ENCODE measurements at places on chromosomes 5 and 9.

- no peak for DNase-seq
These were observed 26.1 kb upstream of the CSF1R start for GRCh38 chr5:150112201-150113046.

DNA sequence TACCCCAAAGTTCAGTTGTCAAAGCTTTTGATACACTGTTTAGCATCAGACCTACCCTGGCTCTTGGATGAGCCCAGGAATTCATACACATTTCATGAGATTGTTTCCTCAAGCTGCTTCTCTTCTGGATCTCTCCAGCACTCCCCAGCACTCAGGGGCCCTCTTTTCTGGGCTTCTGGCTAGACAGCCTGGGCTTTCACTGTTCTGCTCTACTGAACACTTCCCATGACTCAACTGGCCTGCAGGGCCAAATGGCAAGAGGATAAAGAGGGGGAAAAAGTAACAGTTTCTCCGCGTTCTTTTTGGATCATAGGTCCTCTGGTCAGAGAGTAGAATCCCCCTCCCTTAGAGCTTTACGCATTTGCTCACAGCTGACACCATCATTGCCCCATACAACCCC is 20.9 kb upstream of the LURAP1L start:
- no peak for DNase-seq

DNA sequence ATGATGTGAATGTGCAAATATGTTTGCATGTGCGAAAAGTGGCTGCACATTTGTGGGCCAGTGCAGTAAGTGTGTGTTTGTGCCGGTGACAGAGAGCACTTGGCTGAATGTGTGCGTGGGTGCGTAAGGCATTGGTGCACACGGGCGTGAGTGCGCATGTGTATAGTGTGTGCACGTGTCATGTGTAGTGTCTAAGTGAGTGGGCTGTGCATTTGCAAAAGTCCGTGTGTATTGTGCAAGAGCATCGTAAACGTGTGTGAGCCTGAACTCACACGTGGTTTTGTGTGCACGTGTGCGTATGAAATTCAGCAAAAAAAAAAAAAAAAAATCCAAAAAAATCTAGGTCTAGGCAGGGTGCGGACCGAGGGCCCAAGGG is 6.5 kb upstream of the EBF1 start:
- no peak for DNase-seq

- no peak for DNase-seq
These were observed 33.8 kb downstream of the CAPSL start for GRCh38 chr5:35904443-35905132.

DNA sequence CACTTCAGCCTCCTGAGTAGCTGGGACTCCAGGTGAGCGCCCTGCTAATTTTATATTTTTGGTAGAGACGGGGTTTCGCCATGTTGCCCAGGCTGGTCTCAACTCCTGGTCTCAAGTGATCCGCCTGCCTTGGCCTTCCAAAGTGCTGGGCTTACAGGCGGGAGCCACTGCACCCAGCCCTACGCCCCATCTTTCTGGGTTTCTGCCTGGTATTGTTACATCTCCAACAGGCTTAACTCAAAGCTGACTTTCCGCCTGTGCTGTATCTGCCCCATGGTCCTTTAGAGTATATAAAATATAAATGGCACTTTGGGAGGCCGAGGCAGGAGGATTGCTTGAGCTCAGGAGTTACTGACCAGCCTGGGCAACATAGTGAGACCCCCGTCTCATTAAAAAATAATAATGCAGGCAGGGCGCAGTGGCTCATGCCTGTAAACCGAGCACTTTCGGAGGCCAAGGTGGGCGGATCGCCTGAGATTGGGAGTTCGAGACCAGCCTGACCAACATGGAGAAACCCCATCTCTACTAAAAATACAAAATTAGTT is 36.5 kb upstream of the GLDC start:
- DNase-seq, result peak; percentile 50

GRCh38 chr5:90015584-90016018 is 394.0 kb downstream of the CETN3 start:
- no peak for DNase-seq

- DNase-seq, result no peak
These were observed 823.2 kb downstream of the TLE1 start for GRCh38 chr9:80866121-80866520.

- no peak for DNase-seq
These were observed 17.1 kb downstream of the FCN2 start for GRCh38 chr9:134897584-134898170.

DNA sequence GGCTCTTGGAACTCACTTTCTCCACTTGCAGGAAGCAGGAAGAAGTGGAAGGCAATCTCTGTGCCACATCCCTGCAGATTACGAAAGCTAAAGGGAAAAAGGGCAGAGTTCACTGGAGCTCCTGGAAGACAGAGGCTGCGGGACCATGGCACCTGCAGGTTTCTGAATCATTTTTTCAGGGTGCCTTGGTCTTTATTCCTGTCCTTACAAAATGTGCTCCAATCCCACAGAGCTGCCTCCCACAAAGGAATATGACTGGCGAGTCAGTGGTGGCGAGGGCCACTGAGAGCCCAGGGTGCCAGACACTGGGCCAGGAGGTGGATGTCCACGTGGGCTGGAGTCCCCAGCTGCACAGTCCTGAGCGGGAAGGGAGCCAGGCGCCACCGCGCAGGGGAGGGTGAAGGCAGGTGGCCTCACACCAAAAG is 183.0 kb downstream of the FANCC start:
- no peak for DNase-seq

GRCh38 chr5:132961887-132962286 is 1.5 kb downstream of the AFF4 start:
- no peak for DNase-seq

- no peak for DNase-seq
These were observed 18.0 kb downstream of the DNLZ start for GRCh38 chr9:136345281-136346156.

- DNase-seq, result no peak
These were observed 408.9 kb upstream of the SMARCA2 start for GRCh38 chr9:1606253-1606652.

DNA sequence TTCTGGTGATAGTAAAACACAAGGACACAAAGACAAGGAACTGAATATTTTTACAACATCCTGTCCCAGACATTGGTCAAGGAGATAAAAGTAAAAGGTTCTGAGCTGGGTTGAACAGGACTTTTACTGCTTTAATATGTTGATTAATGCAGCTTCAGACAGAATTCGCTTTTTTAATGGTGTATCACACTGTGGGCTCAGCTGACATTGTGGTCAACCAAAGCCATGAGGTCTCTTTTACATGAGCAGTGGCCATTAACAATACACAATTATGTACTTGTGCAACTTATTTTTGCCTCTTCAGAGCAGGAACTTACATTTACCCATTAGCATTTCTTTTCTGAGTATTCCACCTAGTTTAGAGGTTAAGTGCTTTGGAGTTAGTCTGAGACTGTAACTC is 22.8 kb upstream of the ERBIN start:
- DNase-seq, result no peak

DNA sequence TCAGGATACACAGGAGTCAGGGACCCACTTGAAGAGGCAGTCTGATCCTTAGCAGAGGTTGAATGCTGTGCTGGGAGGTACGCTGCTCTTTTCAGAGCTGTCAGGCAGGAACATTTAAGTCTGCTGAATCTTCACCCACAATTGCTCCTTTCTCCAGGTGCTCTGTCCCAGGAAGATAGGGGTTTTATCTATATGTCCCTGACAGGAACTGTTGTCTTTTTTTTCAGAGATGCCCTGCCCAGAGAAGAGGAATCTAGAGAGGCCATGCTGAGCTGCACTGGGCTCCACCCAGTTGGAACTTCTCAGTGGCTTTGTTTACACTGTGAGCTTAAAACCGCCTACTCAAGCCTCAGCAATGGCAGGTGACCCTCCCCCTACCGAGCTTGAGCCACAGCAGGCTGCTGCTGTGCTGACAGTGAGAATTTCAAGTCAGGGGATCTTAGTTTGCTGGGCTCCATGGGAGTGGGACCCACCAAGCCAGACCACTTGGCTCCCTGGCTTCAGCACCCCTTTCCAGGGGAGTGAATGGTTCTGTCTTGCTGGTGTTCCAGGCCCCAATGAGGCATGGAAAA is 169.0 kb downstream of the FBXL17 start:
- no peak for DNase-seq

DNA sequence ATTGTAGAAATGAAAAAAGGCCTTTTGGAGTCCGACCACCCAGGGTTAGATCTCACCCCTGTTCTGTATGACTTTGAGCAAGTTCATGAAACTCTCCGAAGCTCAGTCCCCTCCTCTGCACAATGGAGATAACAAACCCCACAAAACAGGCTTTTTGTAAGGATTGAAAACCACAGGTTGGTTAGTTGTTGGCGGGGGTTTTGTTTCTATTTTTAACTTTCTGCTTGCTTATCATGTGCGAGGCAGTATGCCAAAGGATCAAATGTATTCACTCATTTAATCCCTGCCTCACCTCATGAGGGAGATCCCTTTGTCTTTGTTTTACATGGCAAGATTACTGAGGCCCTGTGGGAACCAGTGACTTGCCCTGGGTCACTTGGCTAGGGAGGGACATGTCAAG is 539.1 kb downstream of the CDK5RAP2 start:
- no peak for DNase-seq

GRCh38 chr9:4796988-4797853 is 4.5 kb downstream of the RCL1 start:
- DNase-seq, result peak; percentile 6

GRCh38 chr9:20684875-20685696 is 1.0 kb downstream of the FOCAD start:
- no peak for DNase-seq

DNA sequence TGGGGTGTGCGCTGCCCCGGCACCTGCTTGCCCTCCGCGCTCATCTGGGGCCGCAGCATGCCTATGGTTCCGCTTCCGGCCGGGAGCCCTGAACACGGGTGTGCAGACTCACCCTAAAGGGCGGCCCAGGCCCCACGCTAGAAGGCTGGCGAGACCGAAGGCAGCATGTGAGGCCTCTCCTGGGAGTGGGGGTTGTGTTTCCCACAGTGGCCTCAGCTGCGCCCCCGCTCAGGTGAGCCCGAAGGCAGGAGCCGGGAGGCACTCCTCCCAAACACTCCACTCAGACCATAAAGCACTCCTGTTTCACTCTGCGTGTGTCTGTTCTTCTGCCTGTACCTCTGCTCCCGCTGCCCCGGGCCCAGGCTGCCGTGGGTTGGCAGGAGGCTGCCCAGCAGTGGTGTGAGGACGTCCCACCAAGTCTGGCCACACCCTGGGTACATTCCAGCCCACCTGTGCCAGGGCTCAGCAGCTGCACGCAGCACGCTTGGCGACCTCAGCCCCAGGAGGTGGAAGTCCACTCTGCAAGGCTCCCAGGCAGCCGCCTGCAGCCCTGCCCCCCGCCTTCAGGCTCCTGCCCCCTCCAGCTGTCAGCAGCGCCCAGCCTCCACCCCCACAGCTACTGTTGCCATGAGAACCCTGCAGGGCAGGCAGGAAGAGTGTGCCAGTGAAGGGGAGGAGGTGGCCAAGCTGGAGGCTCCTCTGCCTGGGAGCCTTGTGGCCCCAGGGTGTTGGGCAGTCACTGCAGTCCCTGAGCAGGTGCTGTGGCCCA is 1.2 kb upstream of the AJM1 start:
- no peak for DNase-seq

- no peak for DNase-seq
These were observed 6.9 kb downstream of the MRPS27 start for GRCh38 chr5:72313141-72313540.

All from NCI-H748 treated with DMSO at 0.1 percent for 48 hours (cell line).